ENCODE measurements at places on chromosomes 6 and 20.

DNA sequence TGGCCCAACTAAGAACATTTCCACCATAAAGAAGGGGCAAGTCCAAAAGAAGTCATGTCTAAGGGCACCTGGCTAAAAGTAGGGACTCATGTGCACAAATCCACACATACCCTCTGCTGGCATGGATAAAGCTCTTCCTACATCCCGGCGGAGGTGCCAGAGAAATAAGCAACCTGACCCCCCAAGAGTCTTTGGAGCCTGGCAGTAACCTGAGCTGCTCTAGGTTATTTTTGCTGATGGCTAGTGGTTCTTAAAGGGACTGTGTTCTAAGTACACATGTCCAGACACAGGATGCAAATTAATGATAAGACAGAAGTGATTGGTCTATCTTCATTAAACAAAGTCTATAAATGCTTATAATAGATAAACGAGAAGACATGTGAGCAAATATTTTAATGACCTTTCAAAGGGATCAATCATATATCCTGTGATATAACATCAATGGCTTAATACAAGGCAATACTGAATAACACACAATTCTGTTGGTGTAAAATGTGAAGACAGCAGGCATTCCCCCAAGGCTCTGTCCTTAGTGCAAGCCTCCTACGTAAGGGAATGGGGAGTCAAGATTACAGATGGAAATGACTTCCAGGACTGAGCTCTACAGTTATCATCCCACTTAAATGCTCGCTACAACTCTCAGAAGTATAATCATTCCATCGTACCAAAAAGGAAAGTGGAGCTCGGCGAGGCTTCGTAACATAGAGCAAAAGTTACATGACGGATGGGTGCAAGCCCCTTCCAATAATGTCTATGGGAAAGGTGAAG lies 52.5 kb downstream of the HIVEP2 start:
- DNase-seq: no peak

DNA sequence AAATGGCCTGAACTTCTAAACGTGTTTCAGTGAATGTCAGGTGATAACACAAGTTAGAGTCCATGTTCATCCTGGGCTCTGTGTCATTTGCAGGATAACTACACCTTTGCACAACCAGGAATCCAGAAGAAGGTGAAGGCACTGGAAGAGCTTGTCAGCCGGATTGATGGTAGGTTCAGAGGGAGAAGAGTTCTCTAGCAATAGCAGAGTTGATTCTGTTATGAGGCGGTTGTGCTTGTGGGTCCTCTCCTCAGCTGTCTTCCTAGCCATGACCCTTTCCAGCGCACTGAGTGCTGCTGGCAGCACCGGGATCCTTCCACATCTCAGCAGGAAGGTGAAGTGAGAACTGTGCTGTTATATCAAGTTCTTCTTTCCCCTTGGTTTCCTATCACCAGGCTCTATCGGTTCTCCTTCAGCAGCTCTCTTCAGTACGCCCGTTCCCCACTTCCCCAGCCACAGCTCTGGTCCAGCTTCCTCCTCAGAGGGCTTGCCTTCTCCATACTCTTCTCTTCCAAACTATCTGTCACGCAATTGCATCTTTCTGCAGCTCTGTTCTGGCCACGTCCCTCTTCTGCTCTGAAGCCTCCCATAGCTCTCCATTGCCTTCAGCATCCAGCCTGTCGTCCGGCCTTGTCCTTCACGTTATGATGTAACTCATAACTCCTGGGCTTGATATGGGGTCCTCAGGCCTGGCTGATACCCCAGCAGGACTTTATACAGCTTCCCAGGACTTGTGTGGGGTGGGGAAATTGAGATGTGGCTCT lies 39.9 kb upstream of the RNF8 start:
- DNase-seq: no peak

DNA sequence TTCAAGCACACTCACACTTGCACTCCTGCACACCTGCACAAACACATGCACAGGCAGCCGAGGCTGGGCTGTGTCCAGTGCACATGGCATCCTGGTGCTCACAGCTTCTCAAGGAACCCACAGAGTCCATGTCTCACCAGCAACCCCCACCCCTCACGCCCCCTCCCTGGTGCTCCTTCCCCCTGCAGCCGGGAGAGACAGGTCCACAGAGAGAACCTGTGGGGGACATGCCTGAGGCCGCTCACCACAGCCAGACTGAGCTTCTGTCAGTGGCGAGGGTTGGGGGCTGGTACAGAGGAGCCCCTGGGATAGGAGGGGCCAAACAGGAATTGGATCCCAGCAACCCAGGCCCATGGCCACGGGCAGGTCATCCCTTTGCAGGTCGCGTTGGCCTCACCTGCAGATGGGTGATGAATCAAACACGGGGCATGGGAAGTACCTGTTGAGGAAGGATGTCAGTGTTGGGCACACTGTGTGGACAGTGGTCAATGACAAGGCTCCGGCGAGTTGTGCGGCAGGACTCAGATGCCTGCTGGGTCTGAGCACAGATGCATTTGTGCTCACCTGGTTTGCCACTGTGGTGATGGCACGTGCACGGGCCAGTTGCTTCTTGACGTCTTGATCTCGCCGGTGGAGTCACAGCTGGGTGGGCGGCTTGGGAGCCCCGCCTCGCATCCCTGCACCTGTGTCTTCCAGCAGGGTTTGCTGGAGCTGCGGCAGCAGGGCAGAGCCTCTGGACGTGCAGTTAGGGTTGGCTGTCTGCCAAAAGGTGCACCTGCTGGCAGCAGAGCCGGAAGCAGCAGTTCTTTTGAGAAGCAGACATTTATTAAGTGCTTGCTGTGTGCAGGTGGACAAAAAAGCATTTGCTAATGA lies 113.0 kb downstream of the ERMARD start:
- DNase-seq: no peak

- no peak for DNase-seq
Measured at GRCh38 chr6:82869493-82869892, 196.1 kb downstream of the UBE3D start.

DNA sequence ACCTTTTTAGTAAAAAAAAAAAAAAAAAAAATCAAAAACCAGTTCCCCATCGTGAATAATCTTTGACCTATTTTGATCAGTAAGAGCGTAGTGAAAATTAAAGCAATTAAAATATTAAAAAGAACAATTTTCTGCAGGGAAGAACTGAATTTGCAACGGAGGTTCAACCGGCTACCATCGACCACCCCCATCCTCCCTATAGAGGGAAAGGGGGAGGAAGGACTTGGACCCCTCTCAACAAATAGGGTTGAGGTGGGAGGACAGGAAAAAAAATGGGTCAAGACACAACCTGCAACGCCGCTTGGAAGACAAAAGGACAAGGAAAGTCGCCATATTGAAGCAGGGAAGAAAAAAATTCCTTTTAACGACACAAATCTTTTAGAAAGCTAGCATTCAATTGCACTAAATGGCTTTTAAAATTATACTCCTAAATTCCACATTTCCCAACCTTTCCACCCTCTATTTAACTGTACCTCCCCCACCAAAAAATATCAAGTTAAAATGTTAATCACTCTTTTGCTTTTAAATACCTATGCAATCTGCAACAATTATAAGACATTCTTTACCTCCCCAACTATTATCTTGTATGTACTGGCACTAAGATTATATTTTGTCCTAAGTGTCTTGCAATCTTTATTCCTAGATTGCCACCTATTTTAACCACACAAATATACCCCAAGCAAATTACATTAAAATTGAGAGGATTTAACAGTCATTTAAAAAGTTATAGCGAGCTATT lies 1.7 kb downstream of the PPP1R10 start:
- DNase-seq: no peak

- DNase-seq: no peak
Measured at GRCh38 chr6:110731196-110731595, 84.1 kb downstream of the CDK19 start.

DNA sequence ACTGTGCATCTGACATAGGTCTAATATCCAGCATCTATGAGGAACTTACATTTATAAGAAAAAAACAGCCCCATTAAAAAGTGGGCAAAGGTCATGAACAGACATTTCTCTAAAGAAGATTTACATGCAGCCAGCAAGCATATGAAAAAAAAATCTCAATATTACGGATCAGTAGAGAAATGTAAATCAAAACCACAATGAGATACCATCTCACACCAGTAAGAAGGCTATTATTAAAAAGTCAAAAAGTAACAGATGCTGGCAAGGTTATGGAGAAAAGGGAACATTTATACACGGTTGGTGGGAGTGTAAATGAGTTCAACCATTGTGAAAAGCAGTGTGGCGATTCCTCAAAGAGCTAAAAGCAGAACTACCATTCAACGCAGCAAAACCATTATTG lies 13.1 kb downstream of the METTL24 start:
- DNase-seq: no peak

DNA sequence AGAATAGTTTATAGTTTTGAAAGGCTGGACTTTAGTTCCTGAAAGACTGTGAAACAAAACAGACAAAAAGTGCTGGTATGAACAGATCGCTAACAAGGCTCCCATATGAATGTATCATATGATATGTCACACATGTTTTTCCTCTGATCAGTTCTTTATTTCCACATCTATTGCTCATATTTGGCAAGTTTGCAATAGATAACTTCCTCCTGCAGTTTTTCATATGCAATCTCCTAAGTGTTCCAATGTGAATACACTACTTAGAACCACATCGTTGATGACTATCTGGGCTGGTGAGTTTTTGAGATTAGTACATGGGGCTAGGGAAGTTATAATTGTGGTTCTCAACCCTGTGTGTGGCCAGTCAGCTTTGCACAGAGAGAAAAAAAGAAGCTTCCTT lies 23.1 kb downstream of the CRYBG1 start:
- DNase-seq: no peak

DNA sequence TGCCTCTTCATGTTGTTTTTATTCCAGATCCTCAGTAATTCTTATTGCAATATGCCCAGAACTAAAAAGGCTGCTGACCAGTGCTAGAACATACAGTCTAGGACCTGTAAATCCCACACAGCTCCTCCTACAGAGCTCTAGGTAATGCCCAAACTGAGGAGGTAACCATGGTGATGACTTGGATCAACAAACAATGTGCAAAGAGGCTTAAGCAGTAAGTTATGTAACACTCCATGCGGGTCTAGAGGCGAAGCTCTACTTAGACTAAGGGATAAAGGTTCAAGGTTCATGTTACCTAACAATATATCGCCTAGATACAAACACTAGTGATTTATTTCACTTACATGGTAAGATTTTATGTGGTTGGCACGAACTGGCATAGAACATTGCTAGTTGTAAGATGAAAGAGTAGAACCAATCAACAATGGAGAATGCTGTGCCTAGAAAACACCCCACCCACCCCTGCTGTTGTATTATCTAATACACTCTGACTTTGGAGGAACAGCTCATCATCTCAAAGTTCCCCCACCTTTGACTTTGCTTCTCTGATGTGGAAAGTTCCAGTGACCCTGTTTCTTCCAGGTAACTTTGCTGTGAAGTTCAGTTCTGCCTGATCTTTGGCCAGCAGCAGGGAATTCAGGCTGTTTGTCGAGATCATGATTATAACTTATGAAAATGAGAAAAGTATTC lies 242.4 kb downstream of the ALDH8A1 start:
- no peak for DNase-seq

GRCh38 chr6:13813621-13814175 lies 659 bp downstream of the MCUR1 start:
- DNase-seq: no peak

- DNase-seq: peak; percentile 49
Measured at GRCh38 chr6:27133281-27134227, 113.9 kb upstream of the PRSS16 start.

DNA sequence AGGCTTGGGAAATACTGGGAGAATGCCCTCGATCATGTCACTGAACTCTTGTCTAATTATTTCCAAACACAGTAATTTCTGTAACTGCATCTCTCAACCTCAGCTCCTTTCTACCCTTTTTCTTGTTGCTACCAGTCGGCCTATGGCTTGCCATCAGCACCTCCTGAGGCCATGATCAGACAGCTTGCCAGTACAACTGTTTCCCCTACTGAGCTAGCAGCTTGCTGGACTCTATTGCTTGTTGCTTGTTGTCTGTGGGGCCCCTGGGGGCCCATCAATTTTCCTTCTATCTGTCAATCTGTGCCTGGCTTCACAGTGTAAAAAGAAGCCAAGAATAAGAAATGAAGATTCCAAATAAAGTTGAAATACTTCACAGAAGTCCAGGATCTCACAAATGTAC lies 123.9 kb downstream of the OPN5 start:
- no peak for DNase-seq

DNA sequence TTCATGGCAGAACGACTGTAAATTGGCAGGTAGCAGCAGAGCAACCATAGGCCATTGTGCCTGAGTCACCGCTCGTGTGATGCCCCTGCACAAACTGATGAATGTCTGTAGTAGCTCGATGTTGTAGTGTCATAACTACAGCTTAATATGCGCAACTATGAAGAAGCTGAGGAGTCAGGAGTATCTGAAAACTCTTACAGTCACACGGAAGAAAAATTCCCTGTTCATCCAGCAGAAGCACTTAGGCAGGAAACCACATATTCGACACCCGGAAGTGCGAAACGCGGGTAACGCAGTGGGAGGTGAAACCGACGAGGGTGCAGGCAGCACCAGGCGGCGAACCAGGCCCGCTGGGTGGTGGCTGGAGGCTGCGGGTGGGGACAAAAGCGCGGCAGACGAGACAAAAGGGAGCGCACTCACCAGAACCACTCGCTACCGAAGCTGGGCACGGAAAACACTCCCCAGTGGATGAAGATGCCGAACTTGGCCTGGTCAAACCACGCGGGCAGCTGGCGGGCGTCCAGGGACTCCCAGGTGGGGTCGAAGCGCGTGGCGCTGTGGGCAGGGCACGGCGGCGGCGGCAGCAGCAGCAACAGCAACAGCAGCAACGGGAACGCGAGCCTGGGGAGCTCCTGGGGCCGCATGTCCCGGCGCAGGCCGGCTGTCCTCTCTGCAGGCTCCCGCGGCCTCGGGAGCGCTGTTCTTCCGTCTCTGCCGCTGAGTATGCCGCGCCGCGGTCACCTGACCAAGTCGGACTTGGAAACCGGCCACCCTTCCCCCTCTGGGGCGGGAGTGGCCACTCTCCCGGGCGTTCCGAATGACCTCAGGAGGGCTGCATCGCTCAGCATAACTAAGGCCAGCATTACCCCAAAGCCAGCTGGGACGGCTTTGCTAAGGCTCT lies at the start of gene FUCA2:
TSS of gene FUCA2 (minus strand) at position 730 of the 901 bp plus-strand sequence. CDS start at position 644, 86 bp downstream.
- peak; percentile 38 for DNase-seq

DNA sequence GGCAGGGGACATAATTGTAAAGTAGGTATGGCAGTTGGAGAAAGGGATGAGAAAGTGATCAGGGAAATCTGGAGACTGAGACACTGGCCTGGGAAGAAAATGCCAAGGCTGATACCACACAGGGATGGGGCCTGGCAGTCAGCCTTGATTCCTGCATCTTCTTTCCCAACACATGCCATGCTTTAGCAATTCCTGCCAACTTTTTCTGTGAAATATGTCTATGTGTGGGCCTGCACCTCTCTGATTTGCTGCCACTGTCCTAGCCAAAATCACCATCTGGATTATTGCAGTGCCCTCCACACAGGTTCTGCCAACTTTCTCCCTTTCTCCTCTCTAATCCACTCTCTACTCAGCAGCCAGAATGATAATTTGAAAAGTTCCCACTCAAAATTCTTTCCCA lies 759.8 kb upstream of the CITED2 start:
- no peak for DNase-seq

DNA sequence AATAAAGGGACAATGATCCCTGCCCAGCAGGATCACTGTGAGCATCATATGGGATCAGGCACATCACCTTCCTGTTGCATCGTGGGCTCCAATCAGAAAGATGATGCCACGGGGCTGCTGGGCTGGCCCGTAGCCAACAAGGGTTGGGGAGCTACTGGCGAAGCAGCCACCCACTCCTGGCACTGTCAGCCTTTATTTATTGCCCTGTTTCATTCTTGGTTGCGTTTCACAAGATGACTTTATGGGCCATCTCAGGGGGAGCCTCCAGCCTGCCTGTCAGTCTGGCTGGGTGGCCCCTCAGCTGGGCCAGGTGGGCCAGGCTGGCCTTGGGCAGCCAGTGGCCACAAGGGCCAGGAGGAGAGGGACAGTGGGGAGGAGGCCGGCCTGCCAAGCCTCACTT lies 17.3 kb downstream of the VSTM2L start:
- DNase-seq: no peak

All from stimulated activated CD8-positive, alpha-beta memory T cell treated with anti-CD3 and anti-CD28 coated beads, Interleukin-12 subunit alpha, Interleukin-12 subunit beta, amount 100 ng/mL, for 4 hours (primary cell).